ENCODE measurements at places on chromosomes 2 and 18.

DNA sequence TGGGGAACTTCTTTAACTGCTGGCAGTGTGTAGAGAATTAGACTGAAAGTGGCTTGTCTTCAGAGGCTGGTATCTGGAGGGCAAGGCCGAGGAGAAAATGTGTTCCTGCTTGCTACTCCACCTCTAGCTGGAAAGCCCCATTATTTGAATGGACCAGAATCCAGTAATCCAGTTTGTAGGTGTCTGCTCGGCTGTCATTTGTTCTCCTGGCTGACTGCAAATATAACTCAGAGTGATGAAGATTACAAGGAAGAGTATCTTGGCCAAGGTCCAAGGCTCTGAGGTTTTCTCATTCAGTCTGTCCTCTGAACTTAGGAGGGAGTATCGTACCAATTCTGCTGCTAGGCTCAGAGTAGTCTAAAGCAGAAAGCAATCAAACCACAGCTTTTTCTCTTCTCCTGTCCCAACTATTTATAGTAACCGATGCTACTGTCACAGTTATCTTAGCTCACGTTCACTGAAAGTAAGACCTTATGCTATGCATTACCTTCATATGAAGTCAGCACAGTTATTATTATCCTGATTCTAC is 228.6 kb downstream of the SETBP1 start:
- DNase-seq, result peak; percentile 27

GRCh38 chr18:59470561-59471121 is 111.6 kb upstream of the LMAN1 start:
- DNase-seq, result no peak

DNA sequence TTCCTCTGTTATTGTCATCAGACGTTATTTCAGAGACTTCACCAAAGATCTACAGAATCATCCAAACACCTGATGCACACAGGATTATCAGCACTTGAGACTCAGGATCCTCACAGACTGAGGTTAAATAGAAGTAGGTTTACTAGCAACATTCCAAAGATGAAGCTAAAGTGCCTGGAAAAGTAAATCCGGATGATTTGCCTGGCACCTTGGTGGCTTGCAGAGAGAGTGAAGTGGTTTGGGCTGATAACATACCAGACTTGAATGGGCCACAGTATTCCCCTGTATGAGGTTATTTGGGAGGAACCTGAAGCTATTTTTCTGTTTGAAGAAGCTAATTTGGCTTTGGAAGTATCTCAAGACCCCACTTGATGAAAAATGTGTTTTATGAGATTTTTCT is 51.0 kb downstream of the OXER1 start:
- no peak for DNase-seq

GRCh38 chr2:170975943-170976270 is 46.9 kb downstream of the GORASP2 start:
- no peak for DNase-seq

DNA sequence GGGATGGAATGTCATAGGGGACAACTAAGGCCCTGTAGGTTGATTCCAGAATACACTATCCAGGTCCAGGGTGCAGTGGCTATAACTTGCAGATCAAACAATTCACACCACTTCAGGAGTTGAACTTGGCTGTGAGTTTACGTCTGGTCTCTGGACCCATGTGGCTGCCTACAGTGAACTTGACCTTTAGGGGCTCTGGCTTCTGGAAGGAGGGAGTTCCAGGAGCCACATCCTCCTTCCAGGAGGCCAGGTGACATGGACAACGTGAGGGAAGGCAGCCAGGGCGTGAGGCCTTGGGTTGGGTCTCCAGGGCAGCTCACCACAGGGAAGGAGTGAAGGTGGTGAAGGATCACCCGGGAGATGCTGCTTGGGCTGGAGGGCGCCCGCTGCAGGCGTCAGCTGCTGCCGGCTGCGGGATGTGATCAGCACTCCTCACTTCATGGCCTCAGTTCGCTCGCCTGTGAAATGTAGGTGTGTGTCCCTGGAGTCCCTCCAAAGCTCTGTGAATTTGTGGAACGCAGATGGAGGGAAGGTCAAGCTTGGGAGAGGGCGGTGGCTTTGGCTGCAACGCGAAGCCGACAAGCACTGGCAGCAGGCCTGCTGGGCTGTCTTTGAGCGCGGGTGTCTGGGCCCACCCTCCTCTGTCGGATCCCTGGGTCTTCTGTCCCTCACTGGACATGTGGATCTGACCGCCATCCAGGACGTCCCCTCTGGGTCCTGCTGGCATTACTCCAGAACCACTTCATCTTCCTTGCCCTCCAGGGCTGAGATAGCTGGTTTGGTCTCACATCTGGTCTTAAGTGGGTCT is 146.5 kb downstream of the GLI2 start:
- no peak for DNase-seq

GRCh38 chr2:134259571-134259970 is 5.7 kb downstream of the MGAT5 start:
- DNase-seq, result no peak

GRCh38 chr2:8862230-8862629 is 24.8 kb upstream of the KIDINS220 start:
- DNase-seq, result no peak

DNA sequence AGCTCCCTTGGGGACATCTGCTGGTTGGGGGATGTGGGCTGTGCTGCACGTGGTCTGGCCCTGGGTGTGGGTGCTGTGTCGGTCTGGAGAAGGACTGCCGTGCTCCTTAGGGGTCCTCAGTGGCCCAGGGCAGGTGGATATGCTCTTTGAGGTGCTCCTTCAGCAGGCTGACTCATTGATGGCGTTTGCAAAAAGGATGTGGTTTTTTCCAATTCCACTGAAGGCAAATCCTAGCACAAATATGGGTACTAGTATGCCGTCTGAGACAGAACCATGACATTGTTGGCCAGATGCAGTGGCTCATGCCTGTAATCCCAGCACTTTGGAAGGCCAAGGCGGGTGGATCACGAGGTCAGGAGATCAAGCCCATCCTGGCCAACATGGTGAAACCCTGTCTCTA is 3.3 kb downstream of the PPP1R7 start:
- peak; percentile 40 for DNase-seq

- no peak for DNase-seq
Observed at GRCh38 chr18:27921392-27921791, 255.5 kb downstream of the CDH2 start.

- peak; percentile 32 for DNase-seq
Observed at GRCh38 chr2:110741491-110741980, 9.2 kb downstream of the ACOXL start.

DNA sequence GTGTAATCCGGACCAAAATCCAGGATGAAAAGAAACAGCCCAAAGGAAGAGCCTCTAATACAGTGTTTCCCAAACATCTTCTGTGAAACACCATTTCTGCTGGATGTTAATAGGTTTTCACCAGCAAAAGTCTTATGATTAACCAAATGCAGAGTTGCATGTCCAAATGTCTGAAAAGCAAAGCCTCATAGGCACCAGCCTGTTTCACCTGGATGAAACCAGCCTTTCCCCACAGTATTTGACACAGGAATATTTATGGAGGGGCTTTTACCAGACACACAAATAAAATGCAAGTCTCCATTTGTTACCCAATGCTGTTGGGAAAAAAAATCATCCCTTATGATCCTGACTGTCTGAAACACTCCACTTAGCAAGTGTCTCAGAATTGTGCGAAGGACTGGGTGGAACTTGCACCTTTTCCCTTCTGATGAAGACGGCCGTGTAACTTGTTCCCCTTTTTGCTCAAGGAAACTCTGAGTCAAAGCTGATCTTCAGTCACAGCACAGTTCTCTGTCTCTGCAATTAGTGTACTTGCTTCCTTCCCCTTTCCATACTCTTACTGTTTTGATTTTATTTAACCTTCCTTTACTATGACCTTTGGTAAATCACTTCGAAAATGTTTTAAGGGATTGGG is 70.3 kb upstream of the IL1R2 start:
- DNase-seq, result no peak

GRCh38 chr2:168787782-168788376 is 14.6 kb upstream of the NOSTRIN start:
- DNase-seq, result no peak

GRCh38 chr2:136212426-136213378 is 94.8 kb upstream of the CXCR4 start:
- no peak for DNase-seq

GRCh38 chr2:80461505-80462197 is 157.1 kb upstream of the LRRTM1 start:
- no peak for DNase-seq

GRCh38 chr2:124478761-124479160 is 453.7 kb downstream of the CNTNAP5 start:
- DNase-seq, result no peak

DNA sequence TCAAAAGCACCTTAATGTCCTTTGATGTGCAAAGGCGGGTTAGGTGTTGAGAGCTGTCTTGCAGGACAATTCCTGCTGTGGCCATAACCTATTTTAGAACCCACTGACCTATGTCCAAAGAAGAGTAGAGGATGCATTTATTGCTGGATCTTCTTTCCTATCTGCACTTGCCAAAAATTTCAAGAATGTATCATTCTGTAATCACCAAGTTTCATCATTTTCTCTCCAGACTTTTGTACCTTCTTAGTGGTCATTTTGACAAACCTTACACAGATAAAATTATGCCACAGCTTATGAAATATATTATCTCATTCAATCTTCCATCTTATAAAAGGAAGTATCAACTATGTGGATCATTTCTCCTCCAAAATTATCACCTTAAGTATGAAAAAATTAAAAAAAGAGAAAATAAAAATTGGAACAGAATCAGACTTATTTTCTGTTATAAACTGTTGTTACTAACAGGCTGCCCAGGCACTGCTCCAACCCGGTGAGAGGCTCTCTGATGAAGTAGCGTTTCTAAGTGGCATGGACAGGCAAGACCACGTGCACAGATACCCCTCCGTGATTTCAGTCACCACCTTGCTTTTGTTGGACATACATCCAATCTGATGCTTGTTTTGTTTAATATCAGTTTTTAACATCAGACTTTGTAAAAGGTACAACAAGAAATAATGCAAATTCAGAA is 559.9 kb upstream of the ID2 start:
- peak; percentile 51 for DNase-seq

DNA sequence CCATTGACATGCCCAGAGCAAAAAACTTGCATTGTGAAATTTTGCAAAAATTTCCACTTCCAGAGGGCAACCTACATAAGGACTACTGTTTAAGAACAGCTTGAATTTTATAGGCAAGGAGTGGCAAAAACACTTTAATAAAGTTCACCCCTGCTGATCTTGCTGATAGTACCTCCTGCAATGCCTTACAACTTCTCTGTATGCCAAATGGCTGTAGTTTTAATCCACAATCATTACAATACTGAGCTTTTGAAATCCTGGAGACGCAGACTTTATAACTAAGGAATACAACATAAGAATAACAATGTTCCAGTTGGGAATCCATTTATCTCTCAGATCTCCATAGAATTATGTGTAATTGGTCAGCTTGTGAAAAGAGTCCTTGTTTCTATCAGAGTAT is 247.5 kb downstream of the KCNJ3 start:
- DNase-seq, result no peak

- DNase-seq, result no peak
Observed at GRCh38 chr18:393574-393957, 106.9 kb downstream of the COLEC12 start.

GRCh38 chr2:175062787-175063585 is 57.8 kb upstream of the CHN1 start:
- DNase-seq, result no peak

GRCh38 chr2:241088376-241088775 is 13.7 kb downstream of the MTERF4 start:
- DNase-seq, result no peak

GRCh38 chr18:56702946-56703345 is 51.8 kb downstream of the WDR7 start:
- DNase-seq, result peak; percentile 48

DNA sequence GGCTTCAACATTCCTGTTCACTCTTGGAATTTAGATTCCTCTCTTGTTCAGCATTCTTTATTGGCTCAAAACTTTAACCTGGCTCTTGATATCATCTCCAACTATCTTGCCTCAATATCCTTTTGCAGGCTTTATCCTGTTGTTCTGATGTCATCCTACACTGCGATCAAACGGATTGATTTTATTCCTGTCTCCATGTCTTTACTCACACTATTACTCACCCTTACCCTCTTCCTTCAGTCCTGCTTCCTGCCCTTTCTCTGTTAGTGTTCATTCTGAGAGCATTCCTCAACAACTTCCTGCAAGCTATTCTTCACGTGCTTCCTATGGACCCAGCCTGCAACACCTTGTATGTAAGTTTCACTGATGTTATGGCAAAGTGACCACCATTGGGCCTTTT is 264.7 kb downstream of the RNF152 start:
- DNase-seq, result peak; percentile 77

DNA sequence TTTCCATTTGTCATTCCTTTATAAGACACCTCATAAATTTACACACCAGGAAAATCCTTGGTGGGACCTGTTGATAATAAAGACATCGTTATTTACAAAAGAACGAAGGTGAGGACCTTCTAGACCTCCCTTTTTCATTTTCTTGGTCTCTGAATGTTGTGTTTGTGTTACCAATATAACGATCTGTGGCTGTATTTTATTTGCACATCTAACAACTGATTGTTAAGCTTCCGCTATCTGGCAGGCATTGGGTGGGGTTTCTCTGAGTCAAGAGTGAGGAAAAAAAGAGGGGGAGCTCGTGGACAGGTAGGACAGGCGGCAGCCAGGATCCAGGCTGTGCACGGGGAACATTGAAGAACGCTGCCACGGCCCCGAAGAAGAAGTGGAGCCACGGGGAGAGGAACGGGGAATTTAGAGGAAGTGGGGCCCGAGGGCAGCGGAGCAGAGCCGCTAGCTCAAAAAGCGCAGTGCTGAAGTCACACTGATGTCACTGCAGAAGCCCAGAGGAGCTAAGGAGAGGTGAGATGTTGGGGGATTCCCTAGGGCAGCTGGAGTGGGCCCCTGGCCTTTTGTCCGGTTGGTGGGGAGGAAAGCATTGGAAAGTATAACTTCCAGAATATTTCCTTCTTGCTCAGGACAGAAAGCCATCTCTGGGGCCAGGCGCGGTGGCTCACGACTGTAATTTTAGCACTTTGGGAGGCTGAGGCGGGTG is 20.9 kb upstream of the DNMT3A start:
- DNase-seq, result peak; percentile 49

DNA sequence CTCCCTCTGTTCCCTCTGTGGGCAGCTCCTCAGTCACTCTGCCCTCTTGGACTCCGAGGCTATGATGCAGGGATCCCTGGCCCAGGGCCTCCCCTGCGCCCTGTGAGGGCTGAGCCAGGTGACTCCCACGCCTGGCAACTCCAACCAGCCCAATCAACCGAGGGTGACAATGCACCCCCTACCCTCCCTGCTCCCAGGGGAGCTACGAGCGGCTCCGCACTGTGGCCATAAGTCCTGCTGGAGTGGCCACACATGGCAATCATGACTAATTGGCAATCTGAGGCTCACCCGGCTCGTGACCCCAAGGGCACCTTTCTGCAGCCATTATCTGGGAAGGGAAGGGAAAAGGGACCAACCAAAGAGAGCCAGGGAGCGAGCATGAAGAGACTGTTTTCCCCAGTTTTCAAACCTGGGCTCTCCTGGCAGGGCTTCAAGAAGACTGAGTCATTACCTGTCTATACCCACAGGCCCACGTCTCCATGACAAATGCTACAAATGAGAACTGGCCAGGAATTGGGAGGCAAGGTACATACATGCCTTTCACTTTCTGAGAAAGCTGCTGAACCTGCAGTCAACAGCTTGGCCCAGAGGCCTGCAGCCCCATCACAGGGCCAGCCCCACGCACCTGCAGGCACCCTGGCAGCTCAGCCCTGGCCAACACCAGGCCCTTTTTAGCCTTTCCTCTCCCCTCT is 45.1 kb downstream of the RPL31 start:
- peak; percentile 93 for DNase-seq

- DNase-seq, result no peak
Observed at GRCh38 chr18:11561293-11561692, 48.1 kb upstream of the SLC35G4 start.

GRCh38 chr2:26640331-26640745 is 828 bp downstream of the CIB4 start:
- peak; percentile 90 for DNase-seq

- peak; percentile 70 for DNase-seq
Observed at GRCh38 chr2:152336119-152336853, 1.3 kb downstream of the FMNL2 start.

Data from kidney tubule cell (primary cell).